ENCODE measurements at places on chromosomes 1 and 21.

- no peak for DNase-seq
Observed at GRCh38 chr21:40754466-40754865, 92.5 kb downstream of the DSCAM start.

- no peak for DNase-seq
Observed at GRCh38 chr1:2956576-2956975, 64.7 kb upstream of the ACTRT2 start.

- no peak for DNase-seq
Observed at GRCh38 chr1:67300561-67300960, 7.1 kb upstream of the IL12RB2 start.

- no peak for DNase-seq
Observed at GRCh38 chr1:88357729-88358128, 326.3 kb upstream of the PKN2 start.

- DNase-seq: no peak
Observed at GRCh38 chr21:29568020-29568697, 269.4 kb downstream of the BACH1 start.

- peak; percentile 76 for DNase-seq
Observed at GRCh38 chr21:35400233-35400939, 351.3 kb upstream of the RUNX1 start.

DNA sequence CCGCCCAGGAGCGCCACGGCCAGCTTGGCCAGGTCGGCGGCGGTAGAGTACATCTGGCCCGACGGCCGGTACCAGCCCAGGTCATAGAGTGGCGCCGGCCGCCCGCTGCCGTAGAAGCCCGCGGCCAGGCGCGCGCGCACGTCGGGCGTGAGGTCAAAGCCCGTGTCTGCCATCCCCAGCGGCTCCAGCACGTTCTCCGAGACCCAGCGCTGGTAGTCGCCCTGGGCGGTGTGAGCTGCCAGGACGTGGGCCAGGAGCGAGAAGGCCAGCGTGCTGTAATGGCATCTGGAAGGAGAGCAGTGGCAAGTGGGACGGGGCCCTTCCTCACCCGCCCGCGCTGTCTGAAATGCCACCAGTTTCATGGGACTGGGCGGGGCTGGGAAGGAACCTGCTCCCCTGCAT lies 18.9 kb downstream of the LACTBL1 start:
- DNase-seq: peak; percentile 44

GRCh38 chr21:16058896-16059295 lies 329.1 kb downstream of the USP25 start:
- no peak for DNase-seq

DNA sequence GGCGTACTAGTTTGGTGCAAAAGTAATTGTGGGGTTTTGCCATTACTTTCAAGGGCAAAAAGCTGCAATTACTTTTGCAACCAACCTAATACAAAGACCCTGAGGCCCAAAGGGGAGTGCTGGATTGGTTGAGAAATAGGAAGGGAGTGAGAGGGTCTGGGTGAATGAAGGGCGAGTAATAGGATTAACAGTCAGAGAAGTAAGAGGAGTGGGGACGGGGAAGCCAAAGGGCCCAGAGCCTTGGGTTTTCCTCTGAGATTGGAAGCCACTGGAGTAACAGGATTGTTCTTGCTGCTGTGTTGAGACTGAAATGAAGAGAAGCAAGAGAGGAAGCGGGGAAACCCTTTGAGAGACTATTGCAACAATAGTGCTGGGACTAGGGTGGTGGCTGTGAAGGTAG lies 19.0 kb upstream of the PRELP start:
- no peak for DNase-seq

GRCh38 chr1:91080650-91081049 lies 58.8 kb upstream of the ZNF644 start:
- DNase-seq: no peak

GRCh38 chr1:240245629-240246020 lies 153.9 kb downstream of the FMN2 start:
- no peak for DNase-seq

- no peak for DNase-seq
Observed at GRCh38 chr1:95176861-95177260, 57.1 kb upstream of the RWDD3 start.

DNA sequence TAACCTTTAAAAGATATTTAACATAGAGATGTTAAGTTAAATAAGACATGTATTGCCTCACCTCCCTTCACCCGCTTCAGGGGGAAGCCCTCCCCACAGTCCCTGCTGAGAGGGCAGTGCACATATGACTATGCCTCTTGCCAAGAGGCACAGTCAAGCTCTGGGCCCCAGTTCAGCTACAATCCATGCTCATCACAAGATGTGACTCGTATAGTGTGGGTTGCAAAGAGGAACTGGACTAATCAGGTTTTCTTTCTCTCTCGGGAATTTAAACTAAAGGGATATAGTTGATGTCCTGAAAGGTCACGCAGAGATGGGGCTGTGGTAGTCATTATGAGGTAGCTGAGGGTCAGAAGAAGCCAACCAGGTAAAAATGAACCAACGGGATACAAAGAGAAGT lies 35.6 kb downstream of the LYST start:
- no peak for DNase-seq

DNA sequence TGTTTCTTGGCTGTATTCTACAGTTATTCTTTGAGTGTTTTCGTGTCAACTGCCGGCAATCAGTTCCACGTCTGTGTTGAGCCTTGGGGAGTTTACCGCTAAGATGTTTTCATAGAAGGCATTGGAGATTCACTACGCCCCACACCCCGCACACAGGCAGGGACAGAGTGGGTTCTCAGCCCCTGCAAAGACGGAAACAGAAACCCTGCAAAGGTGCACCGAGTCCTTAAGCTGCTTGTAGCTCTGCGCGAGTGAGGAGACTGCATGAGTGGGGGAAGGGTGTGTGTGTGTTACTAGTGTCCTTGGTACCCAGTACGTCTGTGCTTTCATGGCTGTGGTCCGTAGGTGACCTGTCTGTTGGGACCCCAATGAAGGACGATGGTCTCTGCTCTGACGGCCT lies 1.9 kb downstream of the LHX4 start:
- peak; percentile 60 for DNase-seq

- no peak for DNase-seq
Observed at GRCh38 chr1:30761381-30762151, 4.0 kb upstream of the LAPTM5 start.

DNA sequence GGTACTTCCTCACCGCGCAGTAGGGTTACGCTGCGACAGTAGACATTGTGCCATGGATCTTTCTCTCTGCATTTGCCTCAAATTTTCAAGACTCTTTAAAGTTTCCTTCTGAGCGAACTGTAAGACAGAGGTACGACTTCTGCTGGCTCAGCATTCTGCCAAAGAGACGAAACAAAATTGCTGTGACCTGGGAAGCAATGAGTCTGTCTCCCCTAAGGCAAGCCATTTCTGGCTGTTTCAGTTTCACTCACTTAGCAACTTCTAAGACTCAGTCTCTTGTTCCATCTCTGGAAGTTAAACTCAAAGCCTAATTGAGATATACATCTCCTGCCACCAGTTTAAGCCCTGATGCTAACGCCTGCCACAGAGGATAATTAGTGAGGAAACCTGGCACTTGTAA lies 510.9 kb upstream of the DAB1 start:
- no peak for DNase-seq

DNA sequence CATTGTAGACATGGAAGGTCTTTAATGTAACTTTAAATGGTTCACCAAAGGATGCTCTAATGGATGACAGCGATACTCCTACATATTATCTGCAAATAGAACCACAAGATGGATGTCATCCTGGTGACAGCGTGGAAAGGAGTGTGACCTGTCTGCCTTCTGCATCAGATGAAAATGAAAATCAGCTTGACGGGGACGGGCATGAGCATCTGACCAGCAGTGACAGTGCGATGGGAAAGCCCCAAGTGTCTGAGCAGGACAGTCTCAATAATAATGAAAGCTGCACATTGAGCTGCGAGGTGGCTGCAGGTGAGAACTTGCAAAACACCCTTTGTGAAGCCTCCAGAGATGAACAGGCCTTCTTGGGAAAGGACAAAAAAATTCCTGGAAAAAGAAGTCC lies 25.2 kb downstream of the CNST start:
- DNase-seq: no peak

DNA sequence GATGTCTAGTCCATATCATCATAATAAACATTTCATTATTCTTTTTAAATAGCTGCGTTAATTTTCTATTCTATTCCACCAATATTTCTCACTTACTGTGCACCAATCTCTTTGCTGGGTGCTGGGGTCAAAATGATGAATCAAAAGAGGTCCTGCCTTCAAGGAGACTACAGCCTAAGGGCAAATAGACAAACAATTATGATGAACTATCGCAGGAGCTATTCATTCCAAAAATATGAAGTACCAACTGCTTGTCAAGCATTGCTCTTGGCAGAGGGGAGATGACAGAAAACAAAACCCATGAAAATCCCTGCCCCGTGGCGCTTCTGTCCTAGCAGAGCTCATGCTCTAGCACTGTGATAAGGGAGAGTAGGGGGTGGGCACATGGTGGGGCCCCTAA lies 28.8 kb upstream of the SLC26A9 start:
- no peak for DNase-seq

DNA sequence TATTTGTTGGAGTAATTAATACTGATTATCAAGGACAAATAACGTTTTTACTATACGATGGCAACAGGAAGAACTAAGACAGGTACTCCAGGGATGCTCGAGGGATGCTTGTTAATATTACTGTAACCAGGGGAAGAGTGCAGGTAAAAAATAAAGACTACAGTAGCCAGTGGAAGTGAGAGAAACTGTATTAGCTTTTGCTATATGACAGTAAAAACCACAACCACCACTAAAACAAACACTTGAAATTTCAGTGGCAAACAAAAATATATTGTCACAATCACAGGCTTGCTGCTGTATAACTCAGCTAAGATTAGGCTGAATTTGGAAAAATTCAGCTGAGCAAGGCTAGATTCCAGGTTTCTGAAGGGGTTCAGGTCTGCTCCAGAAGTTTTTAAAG lies 812.6 kb upstream of the ADGRL4 start:
- DNase-seq: no peak

GRCh38 chr1:115084902-115085511 lies 4.3 kb downstream of the TSPAN2 start:
- no peak for DNase-seq

GRCh38 chr1:47416319-47417169 lies 459 bp downstream of the FOXE3 start:
- DNase-seq: peak; percentile 62

- peak; percentile 59 for DNase-seq
Observed at GRCh38 chr1:62082456-62083363, 111.9 kb upstream of the L1TD1 start.

DNA sequence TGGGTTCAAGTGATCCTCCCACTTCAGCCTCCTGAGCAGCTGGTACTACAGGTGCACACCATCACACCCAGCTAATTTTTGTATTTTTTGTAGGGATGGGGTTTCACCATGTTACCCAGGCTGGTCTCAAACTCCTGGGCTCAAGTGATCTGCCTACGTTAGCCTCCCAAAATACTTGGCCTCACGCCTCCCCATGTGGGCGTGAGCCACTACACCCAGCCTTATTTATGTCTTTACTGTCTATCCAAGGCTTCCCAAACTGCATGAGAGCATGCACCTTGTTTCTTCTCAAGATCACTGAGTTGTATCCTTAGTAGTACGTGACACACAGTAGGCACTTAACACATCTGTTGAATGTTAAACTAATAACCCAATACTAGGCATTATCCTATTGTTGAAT lies 14.2 kb downstream of the WASF2 start:
- DNase-seq: peak; percentile 13

DNA sequence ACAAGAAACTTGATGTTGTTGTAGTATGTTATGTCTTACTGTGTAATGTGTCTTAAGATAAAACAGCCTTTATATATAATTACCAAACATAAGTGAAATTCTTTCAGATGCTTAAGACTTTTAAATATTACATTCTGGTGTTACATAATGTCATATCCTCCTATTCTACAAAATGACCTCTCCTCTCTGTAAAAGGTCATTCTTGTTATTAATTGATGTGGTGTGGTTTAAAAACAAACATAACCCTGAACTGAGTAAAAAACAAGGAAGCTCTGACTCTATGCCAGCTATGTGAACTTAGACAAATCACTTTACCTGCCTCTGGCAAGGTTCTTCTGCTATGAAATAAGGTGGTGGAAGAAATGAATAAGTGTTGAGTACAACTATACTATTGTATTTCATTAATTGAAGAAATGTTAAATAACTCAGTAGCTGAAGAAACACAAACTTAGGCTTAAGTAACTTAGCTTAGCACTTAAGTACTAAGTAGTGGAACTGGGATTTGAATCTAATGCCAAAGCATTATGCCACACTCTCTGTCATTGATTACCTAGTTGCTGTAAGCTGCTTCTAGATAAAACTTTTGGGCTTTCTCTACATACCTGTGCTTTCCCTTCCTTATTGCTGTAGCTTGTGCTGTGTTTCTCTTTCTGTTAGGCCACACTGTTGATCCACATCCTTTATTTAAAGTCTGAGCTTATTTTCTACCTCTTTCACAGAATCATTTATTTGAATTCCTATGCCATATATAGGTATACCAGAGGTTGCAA lies 859 bp upstream of the ANGPTL1 start:
- no peak for DNase-seq

DNA sequence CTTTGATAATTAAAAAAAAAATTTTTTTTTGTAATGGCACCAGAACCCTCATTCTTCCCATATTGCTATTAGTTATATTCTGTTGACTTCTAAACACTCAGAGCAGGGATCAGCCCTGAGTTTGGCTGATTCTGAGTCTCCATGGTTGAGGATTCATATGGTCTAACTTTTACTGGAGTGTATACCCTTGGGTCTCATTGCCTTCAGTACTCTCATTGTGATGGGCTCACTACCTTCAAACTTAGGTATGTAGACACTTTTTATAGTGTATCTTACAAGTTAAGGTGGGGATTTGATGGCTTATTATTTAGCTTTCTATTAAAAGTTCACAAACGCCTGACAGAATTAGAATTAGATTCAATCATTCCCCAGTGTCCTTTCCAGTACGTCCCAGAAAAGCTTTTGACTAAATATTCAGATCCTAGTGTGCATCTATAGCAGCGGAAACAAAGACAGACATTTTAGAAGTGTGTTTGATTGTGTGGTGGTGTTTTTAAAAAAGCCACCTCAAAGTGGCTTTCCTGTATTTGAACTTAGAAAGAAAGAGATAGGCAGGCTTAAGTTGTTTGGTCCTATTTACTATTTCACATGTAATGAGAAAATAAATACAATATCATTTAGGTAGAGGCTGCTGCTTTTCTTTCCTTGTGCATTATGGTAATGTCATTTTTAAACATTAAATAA lies 1.4 kb downstream of the MACF1 start:
- no peak for DNase-seq

DNA sequence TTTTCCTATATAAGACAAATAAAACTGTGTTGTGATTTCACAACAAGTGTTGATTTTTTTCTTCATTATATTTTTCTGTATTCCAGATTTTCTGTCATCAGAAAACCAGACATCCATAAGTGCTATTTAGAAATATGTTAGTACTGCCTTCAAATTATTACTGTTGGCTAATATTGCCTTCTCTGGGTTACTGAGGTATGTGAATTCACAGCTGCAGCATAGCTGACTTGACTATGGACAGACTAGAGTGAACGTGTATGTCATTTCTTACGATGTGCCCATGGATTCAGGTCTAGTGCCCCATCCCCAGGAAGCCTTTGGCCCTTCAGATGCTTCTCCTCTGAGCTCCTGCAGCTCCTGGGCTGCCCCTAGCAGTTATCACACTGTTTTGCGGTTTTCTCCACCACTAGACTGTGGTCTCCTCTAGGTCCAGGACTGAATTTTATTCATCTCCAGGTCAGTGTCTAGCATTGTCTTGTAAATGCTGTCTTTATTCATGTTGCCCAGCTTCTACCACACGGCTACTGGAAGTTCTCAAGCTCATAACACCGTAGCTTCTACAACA lies 118.5 kb downstream of the FGGY start:
- no peak for DNase-seq

GRCh38 chr1:16458831-16459230 lies 18.3 kb downstream of the NECAP2 start:
- DNase-seq: no peak
